Stimulated activated CD8-positive, alpha-beta memory T cell treated with anti-CD3 and anti-CD28 coated beads, Interleukin-12 subunit alpha, Interleukin-12 subunit beta, amount 100 ng/mL, for 1 hour (primary cell): ENCODE measurements at places on chromosomes 2 and 18.

DNA sequence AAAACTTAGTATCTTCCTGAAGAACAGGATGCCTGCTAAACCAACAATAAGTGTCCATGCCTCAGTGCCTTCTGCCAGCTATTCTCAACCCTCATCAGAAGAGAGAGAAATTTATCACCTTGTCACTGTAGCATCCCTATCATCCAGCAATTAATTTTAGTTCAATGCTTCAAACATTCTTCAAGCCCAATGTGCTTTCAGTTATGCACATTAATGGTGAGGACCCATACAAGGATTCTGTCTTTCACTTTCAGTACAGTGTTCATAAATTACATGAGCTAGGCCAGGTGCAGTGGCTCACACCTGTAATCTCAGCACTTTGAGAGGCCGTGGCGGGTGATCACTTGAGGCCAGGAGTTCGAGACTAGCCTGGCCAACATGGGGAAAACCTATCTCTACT is 47.0 kb upstream of the MSH6 start:
- no peak for DNase-seq

- DNase-seq: no peak
These were observed 17.1 kb upstream of the TEX51 start for GRCh38 chr2:126881591-126881990.

- DNase-seq: no peak
These were observed 17.1 kb downstream of the TUBB6 start for GRCh38 chr18:12324991-12325725.

GRCh38 chr2:30622452-30622851 is 175.4 kb downstream of the LCLAT1 start:
- DNase-seq: no peak

- no peak for DNase-seq
These were observed 23.2 kb upstream of the KDM3A start for GRCh38 chr2:86417961-86418360.

DNA sequence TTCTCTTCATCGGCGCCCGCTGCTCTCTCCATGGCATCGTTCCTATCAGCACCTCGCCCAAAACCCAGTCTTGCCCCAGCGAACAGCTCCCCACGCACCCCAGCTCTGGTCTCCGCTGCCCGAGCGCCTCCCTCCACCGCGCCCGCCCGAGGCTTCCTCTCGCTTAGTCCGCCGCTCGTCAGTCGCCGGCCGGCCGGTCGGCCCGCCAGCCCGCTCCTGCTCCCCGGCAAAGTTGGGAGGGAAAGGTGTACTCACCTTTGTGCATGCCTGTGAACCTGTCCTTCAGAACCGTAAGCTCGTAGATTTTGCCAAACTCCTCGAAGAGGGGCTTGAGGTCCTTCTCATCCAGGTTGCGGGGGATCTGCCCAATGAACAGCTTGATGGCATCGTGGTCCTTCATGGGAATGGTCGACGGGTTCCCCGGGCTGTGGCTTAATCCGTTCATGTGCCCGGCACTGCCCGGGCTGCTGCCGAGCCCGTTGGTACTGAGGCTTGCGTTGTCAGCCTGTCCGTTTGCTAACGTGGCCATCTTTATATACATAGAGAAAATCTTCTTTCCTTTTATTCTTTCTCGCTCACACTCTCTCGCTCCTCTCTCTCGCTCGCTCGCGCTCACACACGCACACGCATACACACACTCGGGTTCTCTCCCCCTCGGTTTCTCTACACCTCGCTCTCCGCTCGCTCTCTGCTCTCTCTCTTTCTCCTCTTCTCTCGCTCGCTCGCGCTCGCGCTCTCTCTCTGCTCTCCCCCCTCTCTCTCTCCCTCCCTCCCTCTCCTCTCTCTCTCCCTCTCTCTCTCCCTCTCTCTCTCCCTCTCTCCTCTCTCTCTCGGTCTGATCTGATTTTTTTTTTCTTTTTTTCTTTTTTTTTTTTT is at the start of gene CELF4:
TSS of gene CELF4 (minus strand) at position 698 of the 876 bp plus-strand sequence.
- no peak for DNase-seq

GRCh38 chr2:9951272-9951521 is 296 bp upstream of the GRHL1 start:
- DNase-seq: no peak

GRCh38 chr2:18842836-18843235 is 253.5 kb upstream of the NT5C1B start:
- no peak for DNase-seq

DNA sequence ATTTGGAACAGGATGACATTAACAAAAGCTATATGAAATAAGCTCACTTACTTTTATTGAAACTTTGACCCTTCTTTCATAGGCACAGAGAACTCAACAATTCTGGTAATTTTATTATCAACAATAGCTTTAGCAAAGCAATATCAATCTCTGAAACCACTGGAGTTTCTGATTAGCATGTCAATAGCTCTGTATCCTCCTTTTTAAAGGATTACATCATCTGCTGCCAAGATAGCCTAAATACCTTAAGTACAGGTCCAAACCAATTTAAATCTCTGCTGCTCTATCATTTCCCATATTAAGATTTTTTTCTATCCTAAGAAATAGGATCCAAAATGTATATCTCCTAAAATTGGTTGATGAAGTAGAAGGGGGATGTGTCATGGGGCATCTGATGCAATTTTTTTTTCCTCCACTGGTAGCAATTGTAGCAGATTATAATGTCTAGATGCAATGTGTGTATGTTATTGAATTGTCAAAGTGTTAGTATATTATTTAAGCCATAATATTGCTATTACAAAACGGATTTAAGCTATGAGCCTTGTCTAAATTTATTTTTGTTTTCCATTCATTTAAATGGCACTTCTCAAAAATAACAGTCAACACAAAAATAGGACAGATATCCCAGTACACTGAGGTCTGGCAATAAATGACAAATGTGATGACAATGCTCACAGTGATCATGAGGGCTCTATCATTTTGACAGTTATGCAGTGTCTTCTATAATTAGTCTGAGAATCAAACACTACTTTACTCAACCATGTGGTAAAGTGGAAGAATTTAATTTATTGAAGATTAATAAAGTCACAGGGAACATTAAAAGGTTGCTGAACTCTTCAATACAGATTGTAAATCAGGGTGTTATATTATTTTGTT is 328.4 kb downstream of the CDH7 start:
- no peak for DNase-seq

DNA sequence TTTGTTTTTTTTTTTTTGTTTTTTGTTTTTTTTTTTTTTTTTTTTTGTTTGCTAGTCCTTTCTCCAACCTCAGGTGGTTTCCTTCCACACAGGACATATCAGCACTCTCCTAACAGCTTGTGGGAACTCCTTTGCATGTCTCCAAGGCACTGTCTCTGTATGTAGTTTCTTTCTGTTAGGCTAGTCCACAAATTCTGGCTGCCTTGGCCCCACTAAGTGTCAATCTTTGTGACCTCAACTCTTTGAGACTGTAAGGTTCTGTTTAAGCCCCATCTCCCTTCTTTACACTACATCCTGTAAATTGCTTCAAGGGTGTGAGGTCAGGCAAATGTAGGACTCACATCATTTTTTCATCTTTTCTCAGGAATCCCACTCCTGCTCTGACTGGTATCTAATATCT is 85.1 kb downstream of the NCOA1 start:
- DNase-seq: no peak

- DNase-seq: no peak
These were observed 132.1 kb upstream of the MAP3K20 start for GRCh38 chr2:172943539-172943938.

DNA sequence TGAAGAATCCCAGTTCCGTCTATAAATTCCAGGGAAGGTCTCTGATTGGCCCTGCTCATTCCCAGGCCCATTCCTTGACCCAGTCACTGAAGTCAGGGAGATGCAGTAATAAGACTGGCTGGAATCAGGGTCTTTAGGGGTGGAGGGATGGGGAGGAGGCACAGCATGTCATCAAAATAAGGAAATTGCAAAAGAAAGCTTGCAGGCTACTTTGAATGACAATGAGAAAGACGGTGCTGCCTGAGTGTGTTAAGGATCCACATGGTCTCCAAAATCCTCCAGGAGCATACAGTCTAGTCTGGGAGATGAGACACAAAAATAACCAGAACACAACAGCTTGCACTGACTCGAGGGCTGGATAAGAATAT is 2.0 kb upstream of the DES start:
- no peak for DNase-seq

DNA sequence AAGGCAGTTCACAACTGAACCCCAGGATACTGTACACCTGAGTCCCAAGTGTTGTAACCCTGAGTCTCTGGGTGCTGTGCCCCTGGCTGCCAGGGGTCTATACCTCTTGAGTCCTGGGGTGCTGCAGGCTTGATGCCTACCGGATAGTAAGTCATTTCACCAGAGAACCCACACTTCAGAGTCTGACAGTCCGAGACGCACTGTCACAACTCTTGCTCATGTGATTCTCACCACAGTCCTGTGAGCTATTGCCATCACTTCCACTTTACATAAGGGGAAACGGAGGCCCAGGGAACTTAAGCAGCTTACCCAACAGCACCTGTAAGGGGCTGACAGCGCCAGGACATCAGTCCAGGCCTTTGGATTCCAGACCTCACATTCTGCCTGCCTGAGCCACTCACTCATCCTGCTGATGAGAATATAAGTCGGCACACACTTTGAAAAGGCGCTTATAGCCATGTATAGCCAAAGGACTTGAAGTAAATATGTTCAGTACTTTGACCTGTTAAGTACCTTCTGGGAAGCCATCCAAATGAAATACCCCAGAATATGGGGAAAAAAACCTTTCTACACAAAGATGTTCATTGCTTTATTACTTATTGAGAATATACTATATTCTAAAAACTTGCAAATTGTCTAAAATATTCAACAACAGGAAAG is 180.7 kb upstream of the ID2 start:
- no peak for DNase-seq

GRCh38 chr2:10135296-10136089 is 13.0 kb downstream of the RRM2 start:
- no peak for DNase-seq

DNA sequence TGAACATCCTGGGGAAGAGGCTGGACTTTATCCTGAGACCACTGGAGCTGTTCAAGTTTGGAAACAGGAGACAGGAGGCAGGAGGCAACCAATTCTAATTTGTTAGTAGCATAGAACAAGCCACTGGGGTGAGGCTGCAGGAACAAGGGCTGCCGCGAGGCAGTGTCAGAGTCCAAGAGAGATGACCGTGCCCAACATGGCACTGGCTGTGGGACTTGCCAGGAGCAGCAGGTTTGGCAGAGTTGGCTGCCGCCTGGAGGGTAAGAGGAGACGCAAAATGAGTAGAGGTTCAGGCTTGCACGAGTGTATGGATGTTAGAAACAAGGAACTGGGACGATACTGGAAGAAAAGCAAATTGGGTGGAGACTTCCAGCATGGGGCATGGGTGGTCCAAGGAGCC is 168.5 kb downstream of the TPGS2 start:
- no peak for DNase-seq

DNA sequence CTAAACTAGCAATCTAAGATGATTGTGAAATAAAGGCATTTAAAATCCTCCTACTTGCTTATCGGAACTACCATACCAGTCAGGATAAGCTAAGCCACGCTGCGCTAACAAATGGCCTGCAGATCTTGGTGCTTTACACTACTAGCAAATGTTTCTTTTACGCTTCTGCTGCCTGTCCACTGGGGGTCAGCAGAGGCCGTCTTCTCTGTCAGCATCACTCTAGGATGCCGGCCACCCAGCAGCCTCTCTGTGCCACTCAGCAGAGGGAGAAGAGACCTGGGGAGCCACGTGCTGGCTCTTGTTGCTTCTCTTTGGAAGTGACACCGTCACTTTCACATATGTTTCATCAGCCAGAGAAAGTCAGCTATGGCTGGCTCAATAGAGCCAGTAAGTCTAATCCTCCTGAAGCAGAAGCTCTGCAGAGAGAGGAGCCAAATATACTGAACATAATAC is 36.6 kb downstream of the COPS8 start:
- DNase-seq: no peak

DNA sequence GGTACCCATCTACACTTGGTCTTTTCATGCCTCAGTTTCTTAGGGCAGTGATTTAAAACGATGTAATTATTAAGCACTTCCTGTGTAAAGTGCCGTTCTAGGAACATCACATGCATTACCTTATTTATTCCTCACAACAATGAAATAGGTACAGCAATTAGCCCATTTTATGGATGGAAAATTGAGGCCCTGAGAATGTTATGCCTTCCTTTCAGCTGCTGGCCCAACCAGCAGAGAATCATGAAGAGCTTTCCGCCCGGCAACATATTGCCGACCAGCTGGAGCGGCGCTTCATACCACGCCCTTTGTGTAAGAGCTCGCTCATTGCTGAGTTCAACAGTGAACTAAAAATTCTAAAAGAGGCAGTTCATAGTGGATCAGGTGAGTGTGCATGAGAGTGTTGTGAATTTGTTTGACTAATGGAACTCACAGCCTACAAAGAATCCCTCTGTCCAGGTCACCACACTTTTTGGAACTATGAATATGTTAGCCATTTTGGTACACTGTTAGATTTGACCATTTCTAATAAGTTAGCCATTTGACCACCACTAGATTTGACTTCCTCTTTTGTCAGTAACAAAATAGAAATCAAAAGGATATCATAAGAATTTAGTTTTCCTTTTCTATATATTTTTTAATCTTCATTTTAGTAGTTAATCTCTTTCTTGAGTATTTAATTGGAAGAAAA is 25.6 kb upstream of the RPE start:
- no peak for DNase-seq

DNA sequence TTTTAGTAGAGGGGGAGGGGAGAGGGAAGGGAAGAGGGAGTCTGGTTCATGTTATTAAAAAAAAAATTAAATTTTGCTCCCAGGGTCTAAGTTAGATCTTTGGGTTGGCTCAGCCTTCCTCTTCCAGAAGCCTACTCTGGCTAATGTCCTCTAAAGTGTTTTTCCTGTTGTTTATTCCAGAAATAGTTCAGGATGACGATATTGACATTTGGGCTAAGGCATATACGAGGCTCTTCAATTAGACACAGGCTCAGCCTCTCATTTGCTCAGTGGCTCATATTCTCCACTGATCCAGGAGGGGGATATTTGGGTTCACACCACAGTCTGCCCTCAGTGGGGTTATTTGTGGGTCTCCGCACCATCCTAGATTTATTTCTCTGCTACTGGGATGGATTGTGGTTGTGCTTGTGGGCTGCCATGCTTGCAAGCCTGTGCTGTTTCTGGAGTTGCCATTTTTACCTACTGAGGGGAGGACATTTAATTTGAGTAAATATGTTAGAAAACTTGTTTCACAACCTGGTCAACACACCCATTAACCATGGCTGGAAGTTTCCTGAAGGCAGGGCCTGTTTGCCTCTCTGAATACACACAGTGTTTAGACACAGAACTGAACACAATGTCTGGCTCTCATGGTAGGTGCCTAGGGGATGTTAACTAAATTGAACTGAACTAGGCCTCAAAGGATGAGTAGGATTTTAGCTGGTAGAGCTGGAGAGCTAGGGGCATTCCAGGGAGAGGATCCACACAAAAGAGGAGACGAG is 257.5 kb upstream of the EPAS1 start:
- DNase-seq: no peak

GRCh38 chr2:119022678-119023077 is 80.7 kb downstream of the MARCO start:
- no peak for DNase-seq

DNA sequence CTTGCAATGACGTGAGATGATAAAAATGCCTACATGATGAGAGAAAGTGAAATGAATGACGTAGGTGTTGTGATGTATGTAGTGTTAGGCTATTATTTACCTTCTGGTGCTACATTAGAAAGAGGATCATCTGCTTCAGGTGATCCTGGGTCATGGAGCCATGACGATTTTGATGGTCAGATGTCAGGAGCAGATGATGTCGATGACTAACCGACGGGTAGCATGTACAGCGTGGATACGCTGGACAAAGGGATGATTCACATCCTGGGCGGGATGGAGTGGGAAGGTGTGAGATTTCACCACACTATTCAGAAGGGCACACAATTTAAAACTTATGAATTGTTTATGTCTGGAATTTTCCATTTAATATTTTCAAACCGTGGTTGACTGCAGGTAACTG is 43.5 kb upstream of the ACVR1C start:
- no peak for DNase-seq
